Activated naive CD4-positive, alpha-beta T cell (primary cell): ENCODE measurements at places on chromosomes 1 and 21.

- DNase-seq = no peak
Observed at GRCh38 chr1:185069202-185069772, 23.9 kb downstream of the RNF2 start.

- no peak for DNase-seq
Observed at GRCh38 chr1:46086576-46086975, 45.9 kb downstream of the PIK3R3 start.

GRCh38 chr1:57850176-57850940 is 426.5 kb upstream of the DAB1 start:
- DNase-seq = no peak

- no peak for DNase-seq
Observed at GRCh38 chr1:5769146-5769545, 223.1 kb downstream of the NPHP4 start.

DNA sequence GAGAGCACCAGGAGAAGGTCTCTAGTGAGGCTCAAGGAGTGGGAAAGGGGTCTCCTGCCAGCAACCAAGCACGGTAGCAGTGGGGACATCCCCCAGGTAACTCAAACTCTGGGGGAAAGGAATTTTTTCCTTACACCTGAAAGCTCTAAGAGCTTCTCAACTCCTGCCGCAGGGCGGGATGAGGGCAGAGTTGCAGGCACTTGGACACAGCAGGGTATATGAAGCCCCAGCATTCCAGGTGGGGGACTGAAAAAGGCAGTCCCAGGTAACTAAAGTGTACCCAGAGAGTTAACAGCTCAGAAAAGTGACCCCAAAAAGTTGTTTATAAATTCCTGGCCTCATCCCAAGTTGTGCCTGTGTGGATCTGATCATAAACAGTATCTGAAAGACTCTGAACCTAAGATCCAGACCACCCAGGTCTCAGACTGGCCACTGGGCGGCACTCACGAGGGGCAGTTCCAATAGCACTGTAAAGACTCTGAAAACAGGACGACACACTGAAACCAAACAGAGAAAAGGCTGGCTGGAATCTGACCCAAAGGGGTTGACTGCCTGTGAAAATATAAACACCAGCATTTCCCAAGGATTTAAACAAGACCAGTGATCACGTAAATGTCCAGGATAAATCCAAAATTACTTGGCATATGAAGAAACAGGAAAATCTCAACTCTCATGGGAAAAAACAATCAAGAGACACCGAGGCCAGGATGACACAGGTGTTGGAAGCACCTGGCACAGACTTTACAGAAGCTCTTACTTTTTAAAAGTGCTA is 47.5 kb downstream of the HSF2BP start:
- no peak for DNase-seq

DNA sequence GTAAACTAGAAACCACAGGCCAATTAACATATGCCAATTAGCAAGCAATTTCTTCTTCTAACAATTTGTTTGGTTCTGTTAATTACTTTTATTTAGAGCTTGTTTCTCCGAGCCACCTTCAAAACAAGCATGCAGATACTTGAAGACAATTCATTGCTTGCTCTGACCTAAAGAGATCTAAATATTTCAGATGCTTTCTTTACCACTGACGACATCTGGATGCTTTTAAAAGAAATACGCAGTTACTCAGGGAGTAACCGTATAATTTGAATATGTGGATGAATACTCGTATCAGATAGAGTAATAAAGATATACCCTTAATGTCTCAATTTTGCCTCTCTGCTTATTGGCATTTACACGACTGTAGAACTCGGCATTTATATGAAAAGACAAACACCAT is 390.0 kb downstream of the DISC1 start:
- DNase-seq = no peak

GRCh38 chr1:107459204-107459904 is 318.5 kb downstream of the NTNG1 start:
- DNase-seq = no peak

DNA sequence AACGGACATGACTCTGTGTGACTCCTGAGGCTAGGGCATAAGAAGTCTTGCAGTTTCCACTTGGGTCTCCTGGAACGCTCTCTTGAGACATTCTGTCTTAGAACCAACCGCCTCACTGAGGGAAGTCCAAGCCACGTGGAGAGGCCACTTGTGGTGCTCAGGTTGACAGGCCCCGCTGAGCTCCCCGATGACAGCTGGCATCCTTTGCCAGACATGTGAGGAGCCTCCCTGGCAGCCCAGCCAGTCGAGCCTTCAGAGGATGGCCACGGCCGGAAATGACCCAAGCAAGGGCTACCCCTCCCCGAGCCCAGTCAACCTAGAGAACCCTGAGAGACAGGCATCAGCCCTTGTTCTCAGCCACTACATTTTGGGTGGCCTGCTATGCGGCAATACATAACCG is 20.7 kb downstream of the PLEKHA6 start:
- no peak for DNase-seq

DNA sequence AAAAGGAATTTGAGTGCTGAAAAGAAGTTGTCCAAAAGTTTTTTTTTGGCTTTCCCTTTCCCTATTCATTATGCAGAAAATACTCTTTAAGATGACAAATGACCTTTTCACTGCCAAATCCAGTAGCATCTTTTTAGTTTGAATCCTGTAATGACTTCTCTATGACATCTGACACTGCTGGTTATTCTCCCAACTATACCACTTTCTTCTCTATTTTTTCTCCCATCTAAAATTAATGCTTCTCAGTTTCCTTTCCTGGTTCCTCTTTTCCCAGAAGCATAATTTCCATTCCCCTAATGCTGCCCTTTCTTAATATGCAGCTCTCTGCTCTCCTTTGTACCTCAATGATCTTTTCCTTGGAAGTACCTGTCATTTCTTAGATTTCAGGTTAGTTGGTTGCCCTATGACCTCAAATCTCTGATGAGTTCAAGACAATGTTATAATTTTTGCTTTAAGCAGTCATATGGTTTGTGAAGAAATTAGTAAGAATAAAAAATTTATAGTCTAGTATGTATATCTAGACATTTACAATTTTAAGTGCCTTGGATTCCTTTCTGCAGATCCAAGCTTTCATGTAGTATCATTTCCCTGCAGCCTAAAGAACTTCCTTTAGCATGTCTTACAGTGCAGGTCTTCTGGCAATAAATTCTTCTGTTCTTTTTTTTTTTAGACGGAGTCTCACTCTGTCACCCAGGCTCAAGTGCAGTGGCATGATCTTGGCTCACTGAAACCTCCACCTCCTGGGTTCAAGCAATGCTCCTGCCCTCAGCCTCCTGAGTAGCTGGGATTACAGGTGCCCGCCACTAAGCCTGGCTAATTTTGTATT is 150.8 kb downstream of the CDC42BPA start:
- DNase-seq = no peak

DNA sequence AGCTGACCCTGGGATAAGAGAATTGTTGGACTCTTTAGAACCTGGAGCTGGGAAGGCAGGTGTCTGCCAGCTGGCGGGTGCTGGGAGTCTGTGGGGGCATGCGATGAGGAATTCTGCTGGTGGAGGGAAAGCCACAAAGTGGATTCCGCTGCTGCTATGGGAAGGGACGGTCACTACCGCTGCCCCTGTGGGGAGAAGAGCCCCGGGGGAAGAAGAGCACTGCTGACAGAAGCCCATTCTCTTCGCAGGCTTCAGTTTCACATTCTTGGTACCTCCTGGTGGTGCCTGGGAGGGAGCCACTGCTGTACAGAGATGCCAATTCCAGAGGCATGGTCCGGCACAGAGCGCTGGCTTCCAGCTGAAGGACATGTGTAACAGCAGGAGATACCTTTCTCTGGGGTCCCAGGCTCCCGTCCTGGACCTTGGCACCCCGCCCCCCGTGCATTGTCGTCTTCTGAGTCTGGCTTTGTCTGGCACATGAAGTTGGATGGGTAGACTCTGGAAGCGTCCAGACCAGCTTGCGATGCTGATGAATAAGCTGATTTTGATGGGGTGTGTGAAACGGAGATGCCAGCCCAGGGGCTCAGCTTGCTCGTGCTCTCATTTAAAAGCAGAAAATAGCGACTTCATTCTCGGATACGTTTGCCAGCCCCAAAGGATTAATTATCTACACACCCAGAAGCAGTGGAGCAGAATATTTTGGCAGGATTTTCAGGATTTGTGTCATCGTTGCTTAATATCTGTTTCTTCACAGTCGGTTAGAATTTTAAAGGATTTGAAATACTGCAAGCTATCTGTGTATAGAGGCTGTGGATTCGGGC is 13.2 kb downstream of the PDXK start:
- no peak for DNase-seq

GRCh38 chr1:229572286-229572685 is 13.8 kb upstream of the ABCB10 start:
- DNase-seq = no peak

DNA sequence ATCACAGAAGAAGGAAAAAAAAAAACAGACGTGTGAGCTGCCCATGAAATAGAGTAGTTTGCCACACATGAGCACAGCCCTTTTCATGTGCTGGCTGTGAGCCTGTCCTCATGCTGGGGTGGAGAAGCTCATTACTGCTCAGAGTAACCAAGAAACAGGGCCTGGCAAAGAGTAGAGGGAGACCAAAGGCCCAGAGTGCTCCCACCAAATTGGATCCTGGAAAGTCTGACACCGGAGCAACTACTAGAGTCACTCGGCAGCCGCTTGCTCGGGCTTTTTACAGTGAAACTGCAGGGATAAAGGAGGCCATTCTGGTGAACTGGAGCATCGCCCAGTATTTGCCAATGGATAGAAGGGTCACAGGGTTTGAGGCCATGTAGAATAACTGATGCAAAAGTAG is 64.4 kb upstream of the BARHL2 start:
- no peak for DNase-seq

GRCh38 chr1:109250454-109251276 is 1.3 kb downstream of the CELSR2 start:
- DNase-seq = no peak

DNA sequence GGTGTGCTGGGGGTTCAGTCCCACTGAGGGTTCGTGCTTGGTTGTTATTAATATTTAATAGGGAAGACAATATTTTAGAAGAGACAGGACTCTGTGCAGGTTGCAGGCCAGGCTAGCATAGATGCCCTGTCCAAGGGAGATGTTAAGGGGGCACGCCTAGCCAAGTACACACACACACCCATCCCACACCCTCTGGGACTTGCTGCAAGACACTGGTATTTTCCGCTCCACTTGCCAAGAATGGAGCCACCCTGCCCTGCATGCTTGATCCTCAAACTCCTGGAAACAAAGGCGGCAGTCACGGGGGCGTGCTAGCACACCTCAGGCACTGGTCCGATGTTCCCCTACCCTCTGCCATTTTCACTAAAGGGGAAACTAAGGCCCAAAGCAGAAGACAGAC is 99.1 kb downstream of the MRPL37 start:
- no peak for DNase-seq

GRCh38 chr1:163094182-163094581 is 25.0 kb downstream of the RGS4 start:
- DNase-seq = no peak

GRCh38 chr1:201585901-201586300 is 47.0 kb downstream of the NAV1 start:
- no peak for DNase-seq

GRCh38 chr1:74468982-74469603 is 43.3 kb downstream of the LRRC53 start:
- no peak for DNase-seq
